K562 (cell line): ENCODE measurements at places on chromosomes 11 and 22.
A peak's percentile ranks its signal among the peaks of the same experiment; 100 is the strongest.

- H3K27ac ChIP-seq = no peak overlapping the region
- no peak for DNase-seq
- peaks cover 69% of the 10 kb centered on the region for H3K27me3 ChIP-seq
- H3K4me3 ChIP-seq = no peak overlapping the region
- no peaks in the 10 kb centered on the region for H3K4me1 ChIP-seq
- no peaks in the 10 kb centered on the region for H3K36me3 ChIP-seq
Observed at GRCh38 chr11:8263109-8263768, 439 bp downstream of the LMO1 start.

DNA sequence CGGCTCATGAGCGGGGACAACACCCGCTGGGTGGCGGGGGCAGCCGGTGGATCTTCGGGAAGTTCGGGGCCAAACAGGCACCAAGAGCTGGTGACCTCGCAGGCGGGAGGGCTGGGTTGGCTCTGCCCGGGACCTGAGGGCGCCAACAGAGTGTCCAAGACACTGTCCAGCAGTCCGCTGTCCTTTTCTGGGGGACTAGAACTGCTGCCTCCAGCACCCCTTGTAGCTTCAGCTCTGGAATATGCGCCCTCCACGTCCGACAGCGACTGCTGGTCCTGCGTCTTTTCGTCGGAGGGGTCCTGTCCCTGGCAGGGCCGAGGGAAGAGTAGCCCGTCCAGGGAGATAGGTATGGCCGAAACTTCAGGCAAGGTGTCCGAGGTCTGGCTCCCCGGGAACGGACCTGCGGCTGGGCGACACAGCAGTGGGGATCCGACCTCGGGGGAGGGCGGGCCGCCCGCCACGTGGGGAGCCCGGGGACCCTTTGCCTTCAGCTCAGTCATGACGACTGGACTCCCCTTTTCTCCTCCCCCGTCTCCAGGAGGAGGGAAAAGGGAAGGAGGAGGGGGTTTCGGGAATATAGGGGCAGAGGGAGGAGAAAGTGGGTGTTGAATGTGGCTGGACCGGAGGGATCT is 926 bp downstream of the PGR start:
- peaks cover 13% of the 10 kb centered on the region for H3K27me3 ChIP-seq
- peak overlapping the region; percentile 30; the same call in 1 of the 3 replicates for H3K27ac ChIP-seq
- H3K4me3 ChIP-seq = peak overlapping the region; percentile 54
- H3K4me1 ChIP-seq = no peaks in the 10 kb centered on the region; the same call in 2 of the 3 replicates

- no peaks in the 10 kb centered on the region for H3K4me1 ChIP-seq
- H3K27ac ChIP-seq = no peak overlapping the region
- H3K27me3 ChIP-seq = no peaks in the 10 kb centered on the region
- DNase-seq = no peak
- peaks cover 97% of the 10 kb centered on the region for H3K36me3 ChIP-seq
- H3K4me3 ChIP-seq = no peak overlapping the region
Observed at GRCh38 chr22:20095521-20095920, 15.5 kb downstream of the DGCR8 start.

GRCh38 chr11:84333221-84333620 is 1047.1 kb upstream of the CCDC90B start:
- no peak for DNase-seq
- H3K27ac ChIP-seq = no peak overlapping the region
- H3K36me3 ChIP-seq = no peaks in the 10 kb centered on the region
- no peak overlapping the region for H3K4me3 ChIP-seq
- no peaks in the 10 kb centered on the region for H3K27me3 ChIP-seq
- H3K4me1 ChIP-seq = no peaks in the 10 kb centered on the region

- no peak overlapping the region for H3K4me3 ChIP-seq
- no peaks in the 10 kb centered on the region for H3K36me3 ChIP-seq
- no peaks in the 10 kb centered on the region for H3K4me1 ChIP-seq
- no peak overlapping the region for H3K27ac ChIP-seq
Observed at GRCh38 chr22:22691716-22692701, 47.6 kb downstream of the GGTLC2 start.

GRCh38 chr11:7575841-7576725 is 62.3 kb downstream of the PPFIBP2 start:
- no peaks in the 10 kb centered on the region for H3K36me3 ChIP-seq
- no peak for DNase-seq
- H3K27me3 ChIP-seq = peaks cover 6% of the 10 kb centered on the region
- no peak overlapping the region for H3K27ac ChIP-seq

DNA sequence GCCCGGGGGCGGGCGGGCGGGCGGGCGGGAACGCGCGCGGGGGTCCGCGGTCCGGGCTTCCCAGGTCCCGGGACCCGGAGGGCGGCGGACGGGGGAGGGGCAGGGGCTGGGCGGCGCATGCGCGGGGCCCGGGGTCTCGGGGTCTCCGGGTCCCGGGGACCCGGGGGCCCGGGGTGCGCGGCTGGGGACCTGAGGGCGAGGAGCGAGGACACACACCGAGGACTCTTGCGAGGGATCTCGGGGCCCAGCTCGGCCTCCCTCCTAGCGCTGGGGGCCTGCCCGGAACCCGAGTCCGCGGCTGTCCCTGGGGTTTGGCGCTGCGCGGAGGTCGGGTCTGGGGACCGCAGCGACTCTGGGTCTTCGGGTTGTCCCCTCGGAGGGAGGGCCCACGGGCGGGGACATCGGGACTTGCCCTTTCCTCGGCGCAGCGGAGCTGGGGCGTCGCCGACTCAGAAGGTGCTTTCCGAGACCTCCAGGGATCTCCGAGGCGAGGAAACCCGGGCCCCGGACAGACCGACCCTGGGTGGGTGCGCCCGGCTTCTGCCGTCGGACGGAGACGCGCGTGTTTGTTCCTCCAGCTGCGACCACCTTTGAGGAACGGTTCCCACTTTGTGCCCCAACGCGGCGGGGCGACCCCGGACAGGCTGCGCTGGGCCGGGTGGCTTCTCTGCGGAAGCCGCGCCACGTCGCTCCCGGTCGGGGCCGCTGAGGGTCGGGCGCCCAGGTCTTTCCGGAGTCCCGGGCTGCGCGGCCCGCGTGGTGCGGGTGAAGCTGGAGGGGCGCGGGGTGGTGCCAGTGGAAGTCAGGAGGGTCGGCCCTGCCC is 540 bp downstream of the PPARA start:
- H3K27ac ChIP-seq = peak overlapping the region; percentile 19; the same call in 1 of the 3 replicates
- H3K4me1 ChIP-seq = peaks cover 32% of the 10 kb centered on the region
- DNase-seq = peak; percentile 32
- H3K4me3 ChIP-seq = peak overlapping the region; percentile 59
- H3K27me3 ChIP-seq = peaks cover 9% of the 10 kb centered on the region; the same call in 2 of the 3 replicates

- no peak overlapping the region for H3K27ac ChIP-seq
- no peaks in the 10 kb centered on the region for H3K36me3 ChIP-seq
- no peaks in the 10 kb centered on the region for H3K27me3 ChIP-seq
- no peaks in the 10 kb centered on the region for H3K4me1 ChIP-seq
Observed at GRCh38 chr22:43624144-43624998, 187.7 kb downstream of the EFCAB6 start.

GRCh38 chr22:42906605-42907348 is 49.7 kb upstream of the ARFGAP3 start:
- no peaks in the 10 kb centered on the region for H3K4me1 ChIP-seq
- H3K4me3 ChIP-seq = no peak overlapping the region
- H3K36me3 ChIP-seq = peaks cover 5% of the 10 kb centered on the region; the same call in 2 of the 3 replicates
- H3K27me3 ChIP-seq = no peaks in the 10 kb centered on the region

DNA sequence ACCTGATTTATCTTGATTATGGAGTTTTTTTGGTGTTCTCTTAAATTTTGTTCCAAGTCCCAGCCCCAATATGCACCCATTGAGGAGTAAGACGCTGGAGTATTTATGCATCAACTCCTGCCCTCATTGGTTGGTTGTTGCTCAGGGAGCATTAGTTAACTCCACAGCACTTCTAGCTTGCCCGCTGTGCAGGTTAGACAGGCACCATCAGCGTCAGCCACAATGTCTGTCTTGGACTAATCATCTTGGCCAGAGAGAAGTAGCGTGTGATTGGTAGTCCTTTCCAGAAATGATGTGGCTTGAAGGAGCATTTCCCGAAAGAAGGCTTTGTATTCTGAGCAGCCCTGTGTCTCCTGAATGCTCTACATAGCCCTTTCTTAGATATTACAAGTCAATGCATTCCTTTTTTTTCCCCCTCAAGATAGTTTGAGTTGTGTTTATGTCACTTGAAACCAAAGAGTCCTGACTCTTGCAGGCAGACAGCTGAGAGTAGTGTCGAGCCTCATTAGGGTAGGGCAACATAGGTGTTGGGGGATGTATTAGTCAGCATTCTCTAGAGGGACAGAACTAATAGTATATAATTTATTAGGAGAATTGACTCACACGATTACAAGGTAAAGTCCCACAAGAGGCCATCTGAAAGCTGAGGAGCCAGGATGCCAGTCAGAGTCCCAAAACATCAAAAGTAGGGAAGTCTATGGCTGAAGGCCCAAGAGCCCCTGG is 94.6 kb upstream of the RCN1 start:
- H3K27ac ChIP-seq = no peak overlapping the region
- no peaks in the 10 kb centered on the region for H3K4me1 ChIP-seq
- no peak for DNase-seq

DNA sequence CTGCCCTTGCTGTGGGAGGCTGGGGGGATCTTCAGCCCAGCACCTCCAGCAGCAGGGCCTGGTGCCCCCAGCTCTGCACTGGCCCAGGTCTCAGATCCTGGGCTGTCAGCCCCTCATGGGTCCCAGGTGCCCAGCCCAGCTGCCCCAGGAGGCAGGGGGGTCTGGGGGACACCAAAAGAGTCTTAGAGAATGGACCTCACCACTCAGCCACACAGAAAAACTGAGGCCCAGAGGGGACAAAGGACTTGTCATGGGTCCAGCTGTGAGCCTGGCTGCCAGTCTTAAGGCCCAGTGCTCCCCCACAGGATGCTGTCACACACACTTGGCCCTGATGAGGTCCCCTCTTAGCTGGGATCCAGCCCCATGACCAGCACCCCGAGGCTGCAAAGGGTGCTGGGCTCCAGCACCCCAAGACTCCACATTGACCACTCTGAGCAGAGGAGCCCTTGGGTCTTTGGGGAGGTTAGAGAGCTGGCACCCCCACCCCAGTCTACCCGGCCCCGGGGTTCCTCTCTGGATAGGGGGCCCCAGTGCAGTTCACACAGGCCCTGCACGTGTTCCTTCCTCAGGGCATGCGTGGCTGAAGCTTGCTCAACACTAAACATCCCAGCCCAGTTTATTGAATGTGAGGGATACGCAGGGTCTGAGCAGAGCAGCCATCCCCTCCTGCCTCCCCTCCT is 54.4 kb downstream of the IGLL5 start:
- H3K36me3 ChIP-seq = no peaks in the 10 kb centered on the region
- no peak for DNase-seq
- H3K27ac ChIP-seq = no peak overlapping the region
- H3K4me3 ChIP-seq = no peak overlapping the region
- no peaks in the 10 kb centered on the region for H3K4me1 ChIP-seq

GRCh38 chr22:36439481-36440271 is 41.8 kb downstream of the TXN2 start:
- DNase-seq = peak; percentile 63
- H3K36me3 ChIP-seq = no peaks in the 10 kb centered on the region
- H3K4me1 ChIP-seq = peaks cover 14% of the 10 kb centered on the region
- no peak overlapping the region for H3K4me3 ChIP-seq

DNA sequence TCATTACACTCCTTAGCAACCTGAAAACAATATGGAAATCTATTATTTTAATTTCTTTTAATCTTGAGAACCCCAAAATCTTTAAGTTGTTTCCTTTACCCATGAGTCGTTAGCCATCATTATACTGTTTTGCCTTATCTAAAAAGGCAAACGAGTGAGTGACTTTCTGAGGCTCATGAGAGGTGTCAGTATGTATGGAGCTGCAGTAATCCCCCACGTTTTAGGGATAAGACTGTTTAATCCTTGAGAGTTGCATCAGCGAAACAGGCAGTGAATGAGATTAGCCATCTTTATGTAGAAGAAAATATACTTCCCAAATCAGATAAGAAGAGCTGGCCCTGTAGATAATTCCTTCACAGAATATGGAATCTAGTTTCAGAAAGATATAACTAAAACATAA is 1147.0 kb downstream of the DLG2 start:
- no peak overlapping the region for H3K27ac ChIP-seq
- DNase-seq = no peak
- H3K4me1 ChIP-seq = no peaks in the 10 kb centered on the region
- no peak overlapping the region for H3K4me3 ChIP-seq
- no peaks in the 10 kb centered on the region for H3K27me3 ChIP-seq
